Thoracic aorta (tissue), 2 donors: ENCODE measurements at places on chromosomes 13 and 19. TPM values are rescaled to one million over a fixed set of nuclear protein-coding genes. Genes with fewer than 3 reads are reported as not detected.
A peak's percentile ranks its signal among the peaks of the same experiment; 100 is the strongest.

Gene PDE4C
- 0.41 TPM for total RNA-seq

Gene POU2F2
- total RNA-seq, result 0.85 TPM

Gene TNFSF13B
- 11.2 TPM for total RNA-seq

Gene CACNG6
- total RNA-seq, result not detected

Gene ERICH4
- not detected for total RNA-seq

DNA sequence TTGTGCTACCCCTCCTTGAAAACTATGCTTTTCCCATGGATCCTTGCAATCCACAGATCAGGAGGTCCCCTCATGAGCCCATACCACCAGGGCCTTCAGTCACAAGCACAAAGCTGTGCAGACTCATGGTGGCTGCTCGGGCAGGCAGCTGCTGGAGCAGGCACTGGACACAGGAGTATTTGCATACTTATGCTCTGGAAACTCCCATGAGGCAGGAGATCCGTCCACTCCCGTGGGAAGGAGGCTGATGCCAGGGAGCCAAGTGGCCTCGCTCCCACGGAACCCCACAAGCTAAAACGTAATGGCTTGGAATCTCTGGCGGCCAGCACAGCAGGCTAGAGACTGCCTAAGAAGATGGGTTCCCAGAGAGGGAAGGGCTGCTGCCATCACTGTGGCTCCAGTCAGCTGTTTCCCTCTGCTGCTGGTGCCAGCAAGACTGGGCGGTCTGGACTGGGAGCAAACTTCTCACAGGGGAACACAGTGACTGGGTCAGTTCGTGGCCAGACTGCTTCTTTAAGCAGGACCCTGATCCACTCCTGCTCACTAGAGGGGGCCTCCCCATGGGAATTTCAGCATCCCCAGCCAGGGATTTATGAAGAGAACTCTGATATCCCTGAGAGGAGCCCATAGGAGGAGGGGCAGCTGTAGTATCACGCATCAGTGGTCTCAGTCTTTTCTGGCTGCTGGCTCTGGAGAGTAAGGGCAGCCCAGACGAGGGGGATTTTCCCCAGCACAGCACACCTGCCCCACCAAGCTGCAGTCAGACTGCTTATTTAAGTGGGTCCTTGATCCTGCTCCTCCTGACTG, 370.3 kb upstream of the ATXN8OS start:
- H3K27ac ChIP-seq, result no peak overlapping the region
- H3K4me3 ChIP-seq, result no peak overlapping the region
- DNase-seq, result no peak
- no peaks in the 10 kb centered on the region for H3K36me3 ChIP-seq

DNA sequence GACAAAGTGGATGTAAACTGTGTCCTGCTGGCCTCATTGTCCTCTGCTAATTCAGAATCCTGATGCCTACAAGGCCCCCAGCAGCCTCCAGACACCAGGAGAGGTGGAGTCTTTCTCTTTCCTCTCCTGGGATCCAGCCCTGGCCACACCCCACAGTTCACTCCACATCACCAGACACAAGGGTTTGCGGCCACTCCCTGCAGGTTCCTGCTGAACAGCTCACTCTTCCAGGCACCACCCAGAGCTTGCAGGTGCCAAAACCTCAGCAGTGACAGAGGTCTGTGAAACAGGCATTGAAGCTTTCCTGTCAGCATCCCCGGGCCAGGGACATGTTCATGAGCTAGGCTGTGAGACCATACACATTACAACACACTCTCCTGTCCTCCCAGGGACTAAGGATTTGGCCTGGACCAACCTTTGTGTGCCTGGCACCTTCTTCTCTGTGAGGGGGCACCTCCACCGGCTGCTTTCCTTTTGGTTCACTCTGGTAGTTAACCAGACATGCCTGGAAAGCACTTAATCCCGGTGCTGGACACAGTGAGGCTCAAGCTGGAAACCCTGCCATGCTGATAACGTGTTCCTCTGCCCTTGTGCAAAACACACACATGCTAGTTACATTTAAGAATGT, 11.1 kb upstream of the ATP12A start:
- no peak overlapping the region for H3K27ac ChIP-seq
- no peak overlapping the region for H3K4me3 ChIP-seq
- DNase-seq, result no peak

DNA sequence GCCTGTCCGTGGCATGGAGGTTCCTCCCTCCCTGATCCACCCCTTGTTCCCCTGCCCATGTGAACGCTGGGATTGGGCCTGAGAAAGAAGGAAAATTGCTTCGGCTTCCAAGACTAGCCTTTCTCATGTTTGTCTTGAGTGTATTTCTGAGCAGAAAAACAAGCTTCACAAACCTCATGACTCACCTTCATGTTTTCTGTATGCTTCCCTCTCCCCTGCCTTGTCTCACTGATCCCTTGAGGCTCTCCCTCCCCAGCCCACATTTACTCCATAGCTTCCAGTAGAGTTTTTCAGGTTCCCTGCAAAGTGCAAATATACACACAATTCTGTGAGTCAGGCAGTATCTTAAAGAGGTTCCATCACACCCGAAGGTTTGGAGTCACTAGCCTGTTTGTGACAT, 572.4 kb downstream of the UQCRFS1 start:
- H3K4me1 ChIP-seq, result no peaks in the 10 kb centered on the region
- no peaks in the 10 kb centered on the region for H3K36me3 ChIP-seq
- DNase-seq, result no peak

DNA sequence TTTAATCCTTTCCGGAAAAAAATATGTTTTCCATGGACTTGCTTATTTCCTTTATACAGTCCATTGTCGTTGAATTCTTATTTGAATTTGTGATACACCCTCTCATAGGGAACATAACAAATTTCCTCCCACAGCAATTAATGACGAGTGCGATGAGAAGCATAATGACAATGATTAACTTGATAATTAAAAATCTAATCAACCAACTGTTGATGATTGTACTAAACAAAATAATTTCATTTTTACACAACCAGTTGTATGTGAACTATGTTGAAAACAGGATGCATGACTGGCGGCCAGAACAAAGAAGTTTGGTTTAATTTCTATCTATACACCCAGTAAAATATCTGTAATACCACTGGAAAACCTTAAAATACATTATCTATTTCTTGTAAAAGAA, 26.1 kb upstream of the CEACAM21 start:
- DNase-seq, result no peak
- H3K4me1 ChIP-seq, result no peaks in the 10 kb centered on the region
- peak overlapping the region; percentile 55 for H3K4me3 ChIP-seq
- H3K27ac ChIP-seq, result no peak overlapping the region
- no peaks in the 10 kb centered on the region for H3K27me3 ChIP-seq
- H3K36me3 ChIP-seq, result no peaks in the 10 kb centered on the region

- peak overlapping the region; percentile 65 for H3K4me3 ChIP-seq
- H3K27me3 ChIP-seq, result no peaks in the 10 kb centered on the region
- peaks cover 61% of the 10 kb centered on the region for H3K4me1 ChIP-seq
- peak overlapping the region; percentile 82 for H3K27ac ChIP-seq
- no peak for DNase-seq
Observed at GRCh38 chr19:19461671-19462622, 53.4 kb downstream of the TSSK6 start.

- H3K4me3 ChIP-seq, result no peak overlapping the region
- no peaks in the 10 kb centered on the region for H3K27me3 ChIP-seq
- no peak overlapping the region for H3K27ac ChIP-seq
- no peaks in the 10 kb centered on the region for H3K36me3 ChIP-seq
Observed at GRCh38 chr13:89865164-89866064, 1482.1 kb upstream of the MIR17HG start.

GRCh38 chr13:66556306-66556705, 673.8 kb downstream of the PCDH9 start:
- no peak overlapping the region for H3K4me3 ChIP-seq
- no peak overlapping the region for H3K27ac ChIP-seq
- no peaks in the 10 kb centered on the region for H3K36me3 ChIP-seq
- H3K27me3 ChIP-seq, result no peaks in the 10 kb centered on the region
- no peaks in the 10 kb centered on the region for H3K4me1 ChIP-seq

- H3K4me3 ChIP-seq, result peak overlapping the region; percentile 72
- H3K27ac ChIP-seq, result peak overlapping the region; percentile 89
- peaks cover 7% of the 10 kb centered on the region for H3K4me1 ChIP-seq
- no peaks in the 10 kb centered on the region for H3K36me3 ChIP-seq
- peak; percentile 16 for DNase-seq
Observed at GRCh38 chr13:52455677-52456041, 381 bp downstream of the CKAP2 start.

DNA sequence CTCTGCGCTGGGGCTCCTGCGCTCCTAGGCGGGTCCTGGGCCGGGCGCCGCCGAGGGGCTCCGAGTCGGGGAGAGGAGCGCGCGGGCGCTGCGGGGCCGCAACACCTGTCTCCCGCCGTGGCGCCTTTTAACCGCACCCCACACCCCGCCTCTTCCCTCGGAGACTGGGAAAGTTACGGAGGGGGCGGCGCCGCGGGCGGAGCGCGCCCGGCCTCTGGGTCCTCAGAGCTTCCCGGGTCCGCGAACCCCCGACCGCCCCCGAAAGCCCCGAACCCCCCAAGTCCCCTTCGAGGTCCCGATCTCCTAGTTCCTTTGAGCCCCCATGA, at the start of gene GJB2:
GJB2 (minus strand) TSS at position 103 of the 326 bp plus-strand sequence. CDS start 3,357 bp downstream, outside the sequence.
- no peaks in the 10 kb centered on the region for H3K36me3 ChIP-seq
- H3K27ac ChIP-seq, result no peak within 1 kb of the TSS
- H3K27me3 ChIP-seq, result peaks cover 17% of the 10 kb centered on the region
- no peak for DNase-seq
- H3K4me1 ChIP-seq, result peaks cover 23% of the 10 kb centered on the region
- peak within 1 kb of the TSS; percentile 75 for H3K4me3 ChIP-seq

DNA sequence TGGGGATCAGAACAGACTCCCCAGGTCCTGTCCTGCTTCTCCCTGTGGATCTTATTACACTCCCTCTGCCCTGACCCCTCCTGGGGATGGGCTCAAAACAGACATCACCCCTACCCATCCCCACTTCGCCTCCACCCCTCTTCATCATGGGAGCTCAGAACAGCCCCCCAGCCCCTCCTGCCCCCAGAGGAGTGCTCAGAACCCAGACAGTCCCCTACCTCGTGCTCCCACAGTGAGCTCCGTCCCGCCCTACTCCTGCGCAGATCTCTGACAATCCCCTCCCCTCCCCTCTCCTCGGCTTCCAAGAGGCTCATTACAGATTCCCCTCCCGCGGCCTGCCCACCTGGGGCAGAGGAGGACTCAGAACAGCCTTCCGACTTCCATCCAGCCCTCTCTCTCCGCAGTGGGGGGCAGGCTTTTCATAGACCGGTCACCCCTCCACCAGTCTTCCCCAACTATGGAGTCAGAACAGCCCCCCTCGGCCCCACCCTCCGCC, 6.1 kb downstream of the NXNL1 start:
- H3K4me1 ChIP-seq, result no peaks in the 10 kb centered on the region
- H3K4me3 ChIP-seq, result no peak overlapping the region
- DNase-seq, result no peak
- no peaks in the 10 kb centered on the region for H3K36me3 ChIP-seq
- no peak overlapping the region for H3K27ac ChIP-seq

DNA sequence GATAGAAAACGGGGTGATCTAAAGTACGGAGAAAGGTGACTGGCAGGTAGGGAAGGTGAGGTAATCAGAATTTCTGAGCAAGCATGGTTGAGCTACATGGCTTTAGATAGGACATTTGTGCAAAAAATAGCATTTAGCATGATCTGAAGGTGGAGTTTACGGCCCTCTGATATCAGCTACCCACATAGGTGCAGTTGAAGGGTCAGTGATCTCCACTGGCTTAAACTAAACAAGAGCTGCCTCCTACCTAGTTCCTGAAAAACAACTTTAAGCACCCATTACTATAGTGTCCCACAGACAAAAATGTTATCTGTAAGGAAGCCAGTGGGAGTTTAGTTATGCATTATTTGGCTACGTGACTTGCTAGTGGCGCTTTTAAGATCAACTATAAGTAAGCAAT, 1.2 kb upstream of the CASP14 start:
- H3K4me1 ChIP-seq, result no peaks in the 10 kb centered on the region
- H3K27ac ChIP-seq, result no peak overlapping the region
- no peak for DNase-seq
- H3K4me3 ChIP-seq, result no peak overlapping the region

DNA sequence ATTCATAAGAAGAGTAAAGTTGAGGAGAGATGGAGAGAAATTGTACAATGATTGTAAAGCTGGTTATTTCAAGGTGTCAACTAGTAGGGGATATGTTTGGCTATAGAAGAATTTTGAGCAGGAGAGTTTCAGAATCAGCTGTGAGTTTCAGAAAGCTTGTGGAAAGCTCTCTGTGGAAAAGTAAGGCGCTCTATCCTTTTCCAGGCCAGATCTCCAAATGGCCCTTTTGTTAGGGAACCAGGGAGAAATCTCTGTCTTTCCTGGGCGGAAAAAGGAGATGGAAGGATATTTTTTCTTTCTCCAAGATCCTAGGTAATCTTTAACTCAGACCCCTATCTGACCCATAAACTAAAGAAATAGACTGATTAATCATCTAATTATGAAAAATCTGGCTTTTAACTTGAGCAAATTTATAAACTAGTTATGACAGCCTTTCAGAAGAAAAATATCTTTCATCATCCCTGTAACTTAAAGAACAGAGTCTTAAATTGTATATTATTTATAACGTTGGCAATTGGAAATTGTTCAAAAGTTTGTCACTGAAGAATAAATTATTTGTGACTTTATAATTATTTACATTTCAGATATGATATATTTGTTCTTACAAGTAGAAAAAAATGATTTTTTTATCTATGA, 34.5 kb downstream of the SPRY2 start:
- DNase-seq, result no peak
- H3K4me1 ChIP-seq, result peaks cover 4% of the 10 kb centered on the region
- peak overlapping the region; percentile 9 for H3K4me3 ChIP-seq
- no peaks in the 10 kb centered on the region for H3K27me3 ChIP-seq
- H3K36me3 ChIP-seq, result no peaks in the 10 kb centered on the region
- H3K27ac ChIP-seq, result peak overlapping the region; percentile 6

DNA sequence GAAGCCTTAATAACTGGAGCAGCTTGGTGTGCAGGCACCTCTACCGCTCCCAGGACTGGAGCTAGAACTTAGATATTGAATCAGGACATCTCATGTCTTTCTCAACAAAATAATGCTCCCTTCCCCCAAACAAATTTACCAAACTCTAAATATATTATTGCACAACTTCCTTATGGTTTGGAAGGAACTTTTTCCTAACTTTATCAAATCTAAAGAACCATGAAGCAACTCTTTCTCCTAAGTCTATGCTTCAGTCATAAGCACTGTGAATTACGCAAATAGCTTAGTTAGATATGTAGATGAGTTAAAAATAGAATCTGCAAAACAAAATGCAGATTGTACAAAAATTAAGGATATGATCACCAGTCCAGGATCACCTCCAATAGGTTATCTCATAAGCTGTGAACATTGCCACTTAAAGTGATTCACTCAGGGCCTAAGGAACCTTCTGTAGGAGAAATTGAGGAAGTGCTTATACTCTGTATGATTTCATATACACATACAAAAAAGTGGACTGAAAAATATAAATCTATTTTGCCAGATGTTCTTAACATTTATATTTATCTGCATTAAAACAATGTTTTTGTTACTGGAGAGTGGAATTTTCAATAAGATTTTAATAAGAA, 20.4 kb upstream of the MAB21L1 start:
- H3K4me1 ChIP-seq, result no peaks in the 10 kb centered on the region
- no peaks in the 10 kb centered on the region for H3K27me3 ChIP-seq
- no peak overlapping the region for H3K27ac ChIP-seq
- H3K36me3 ChIP-seq, result no peaks in the 10 kb centered on the region
- no peak overlapping the region for H3K4me3 ChIP-seq
- no peak for DNase-seq

- H3K4me1 ChIP-seq, result peaks cover 12% of the 10 kb centered on the region
- no peak for DNase-seq
- no peaks in the 10 kb centered on the region for H3K36me3 ChIP-seq
Observed at GRCh38 chr13:111312944-111313590, 7.4 kb upstream of the TEX29 start.

- no peak for DNase-seq
- H3K4me3 ChIP-seq, result peak overlapping the region; percentile 95
- H3K27ac ChIP-seq, result peak overlapping the region; percentile 89
Observed at GRCh38 chr13:112688560-112689302, 1.1 kb upstream of the ATP11A start.
